ENCODE measurements at places on chromosomes 6 and 20.

GRCh38 chr20:19880256-19881079, 122.4 kb downstream of the RIN2 start:
- no peak for DNase-seq

GRCh38 chr6:33794910-33795623, 6.1 kb upstream of the LEMD2 start:
- DNase-seq = no peak

- DNase-seq = no peak
These were observed 82.8 kb downstream of the TCP11 start for GRCh38 chr6:35058358-35058675.

- no peak for DNase-seq
These were observed 296.1 kb upstream of the FLRT3 start for GRCh38 chr20:14633507-14633906.

DNA sequence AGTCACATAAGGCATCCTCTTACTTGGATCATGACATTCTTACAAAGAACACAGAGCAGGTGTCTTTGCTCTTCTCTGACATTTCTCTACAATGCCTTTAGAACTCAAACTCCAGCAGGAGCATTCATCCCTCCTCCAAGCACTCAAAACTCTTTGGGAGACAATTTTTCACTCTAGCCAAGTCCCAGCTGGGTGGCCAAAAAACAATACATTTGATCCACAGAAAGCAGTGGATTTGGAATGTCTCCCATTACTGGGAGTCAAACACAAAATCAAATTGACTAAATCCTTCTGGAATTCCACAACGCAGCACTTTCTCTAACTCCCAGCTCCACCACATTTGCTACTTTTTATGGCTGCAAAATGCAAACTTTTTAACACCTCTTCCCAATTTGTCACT, 108.6 kb upstream of the VGLL2 start:
- DNase-seq = no peak

DNA sequence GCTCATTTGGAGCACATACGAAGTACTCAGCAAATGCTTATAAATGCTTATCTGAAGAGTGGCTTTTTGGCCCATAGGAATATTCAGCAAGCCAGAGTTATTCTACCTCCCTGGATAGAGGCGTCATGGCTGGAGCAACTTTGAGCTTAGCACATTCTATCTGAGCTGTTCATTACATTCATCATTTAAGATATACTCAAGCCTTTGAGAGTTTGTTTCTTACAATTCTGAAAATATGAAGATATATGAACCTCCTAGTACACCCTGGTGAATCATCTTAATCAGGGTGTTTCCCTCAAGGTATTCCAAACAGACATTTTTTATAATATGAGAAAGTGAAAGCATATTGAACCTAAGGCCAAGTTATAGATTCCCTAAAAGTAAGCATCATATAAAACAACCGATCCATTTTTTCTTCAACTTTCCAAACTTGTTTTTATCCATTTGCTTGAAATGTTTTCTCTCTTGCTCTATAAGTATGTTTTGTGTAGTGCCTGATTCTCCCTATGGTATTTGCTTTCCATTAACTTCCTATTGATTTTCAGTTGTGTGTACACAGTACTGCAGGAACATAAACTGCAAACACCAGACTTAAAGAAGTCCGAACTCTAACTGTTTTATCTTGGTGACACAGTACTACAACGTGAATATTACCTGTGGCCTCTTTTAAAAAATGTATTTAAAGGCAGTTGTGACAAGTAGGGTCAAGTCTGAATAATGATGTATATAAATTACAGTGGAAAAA, 139.7 kb upstream of the PTPRK start:
- no peak for DNase-seq

- no peak for DNase-seq
These were observed 71.6 kb upstream of the CD93 start for GRCh38 chr20:23157734-23158133.

DNA sequence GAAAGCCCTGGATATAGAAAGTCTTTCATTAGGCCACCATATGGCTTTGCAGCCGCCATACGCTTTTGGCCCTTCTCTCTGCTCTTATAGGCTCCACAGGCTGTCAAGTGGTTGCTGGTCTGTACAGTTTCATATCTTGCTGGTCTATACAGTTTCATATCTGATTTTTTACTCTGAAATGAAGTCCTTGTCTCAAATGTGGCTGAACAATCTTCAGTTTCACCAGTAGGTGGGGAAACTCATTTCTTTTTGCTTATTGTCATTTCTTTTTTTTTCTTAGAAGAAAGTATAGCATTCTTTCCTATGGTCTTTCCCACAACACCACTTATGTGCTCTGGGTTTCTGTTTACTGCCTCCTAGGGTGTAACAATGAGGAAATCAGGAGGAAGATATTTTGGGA, 771.4 kb upstream of the MMS22L start:
- no peak for DNase-seq

DNA sequence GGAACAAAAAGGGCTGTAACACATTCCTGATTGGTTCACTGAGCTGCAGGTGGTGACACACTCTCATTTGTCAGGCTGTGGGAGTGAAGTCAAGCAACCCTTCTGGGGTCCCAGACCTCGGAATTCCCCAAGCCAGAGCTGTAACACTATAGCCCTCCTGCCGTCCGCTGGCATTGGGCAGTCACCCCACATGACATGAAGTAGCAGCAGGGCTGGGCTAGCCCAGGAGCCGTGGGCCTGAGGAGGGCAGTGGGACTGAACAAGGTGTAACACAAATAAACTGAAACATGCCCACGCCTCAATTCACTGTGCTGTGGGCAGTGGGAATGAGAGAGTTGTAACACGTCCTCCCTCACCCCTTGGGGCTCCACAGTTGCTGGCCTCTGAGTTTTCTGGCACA, 689.1 kb upstream of the EYS start:
- no peak for DNase-seq

DNA sequence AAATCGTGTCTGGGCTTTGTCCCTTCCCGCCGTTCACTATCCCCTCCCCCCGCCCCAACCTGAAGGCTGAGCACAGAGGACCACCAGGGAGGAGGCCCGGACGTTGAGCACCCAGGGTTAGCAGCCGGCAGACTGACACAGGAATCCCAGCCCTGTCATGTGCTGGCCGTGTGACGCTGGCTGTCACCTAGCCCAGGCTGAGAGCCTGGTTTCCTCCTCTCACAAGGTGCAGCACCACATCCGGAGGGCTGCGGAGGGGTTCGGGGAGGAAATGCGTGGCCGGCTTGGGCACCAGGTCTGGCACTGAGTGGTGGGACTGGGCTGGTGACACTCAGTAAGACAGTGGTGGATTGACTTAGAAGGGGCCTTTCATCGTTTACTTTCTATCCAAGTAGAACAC, 4.6 kb upstream of the LSM14B start:
- peak; percentile 56 for DNase-seq

DNA sequence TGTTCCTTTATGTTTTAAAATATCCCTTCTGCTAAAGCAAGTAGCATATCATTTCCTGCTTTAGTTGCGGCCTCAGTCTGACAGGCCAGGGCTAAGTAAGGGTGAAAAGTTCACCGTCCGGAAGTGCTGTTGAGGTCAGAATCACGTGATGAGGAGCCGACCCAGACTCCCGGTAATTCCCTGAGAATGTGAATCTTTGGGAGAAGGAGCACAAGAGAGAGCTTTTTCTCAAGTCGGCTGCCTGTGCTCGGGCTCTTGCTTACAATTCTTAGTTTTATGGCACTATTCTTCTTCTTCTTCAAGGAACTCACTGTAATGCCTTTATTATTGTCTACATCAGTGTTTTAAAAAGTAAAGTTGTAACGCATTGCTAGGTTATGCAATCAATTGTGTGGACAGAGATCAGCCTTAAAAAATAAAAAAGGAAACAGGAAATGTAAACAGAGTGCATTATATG, 309.3 kb downstream of the PRL start:
- no peak for DNase-seq

- DNase-seq = no peak
These were observed 53.1 kb upstream of the SNX9 start for GRCh38 chr6:157769776-157770426.

DNA sequence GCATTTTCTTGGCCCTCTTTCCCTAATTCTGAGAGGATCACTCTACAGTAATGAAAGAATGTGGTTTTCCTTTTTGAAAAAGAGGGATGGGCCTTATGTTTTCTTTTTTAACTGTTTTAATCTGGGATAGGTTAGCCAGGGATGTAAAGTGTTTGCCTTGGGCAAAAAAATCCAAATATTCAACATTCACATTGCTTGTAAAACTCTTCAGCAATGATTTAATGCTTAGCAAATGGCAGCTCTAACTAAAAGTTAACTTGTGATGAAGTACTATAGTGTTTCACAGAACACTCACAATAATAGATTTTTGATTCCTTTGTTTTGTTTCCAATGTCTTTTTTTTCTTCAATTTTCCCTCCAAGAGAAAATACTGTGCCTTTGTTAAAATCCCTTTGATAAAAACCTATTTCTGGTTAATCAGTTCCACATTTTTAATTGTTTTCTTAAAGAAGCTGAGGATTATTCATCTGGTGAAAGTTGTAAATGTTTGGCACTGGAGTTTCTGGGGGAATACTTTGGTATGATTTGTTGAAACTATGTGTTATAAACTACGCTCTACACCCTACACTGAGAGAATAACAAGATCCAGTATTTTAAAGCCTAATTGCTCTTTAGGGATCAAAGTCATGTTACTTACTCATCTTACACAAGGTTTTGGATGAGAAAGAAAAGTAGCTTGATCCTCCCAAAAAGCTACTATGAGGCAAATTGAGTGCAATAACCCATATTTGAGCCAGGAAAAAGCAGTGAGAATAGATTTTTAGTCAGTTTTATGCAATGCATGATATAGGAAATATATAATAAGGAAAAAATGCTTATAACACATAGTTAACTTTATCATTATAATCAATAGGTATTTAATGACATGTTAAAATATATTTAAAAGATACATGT, 335.8 kb downstream of the EPHA7 start:
- DNase-seq = no peak

DNA sequence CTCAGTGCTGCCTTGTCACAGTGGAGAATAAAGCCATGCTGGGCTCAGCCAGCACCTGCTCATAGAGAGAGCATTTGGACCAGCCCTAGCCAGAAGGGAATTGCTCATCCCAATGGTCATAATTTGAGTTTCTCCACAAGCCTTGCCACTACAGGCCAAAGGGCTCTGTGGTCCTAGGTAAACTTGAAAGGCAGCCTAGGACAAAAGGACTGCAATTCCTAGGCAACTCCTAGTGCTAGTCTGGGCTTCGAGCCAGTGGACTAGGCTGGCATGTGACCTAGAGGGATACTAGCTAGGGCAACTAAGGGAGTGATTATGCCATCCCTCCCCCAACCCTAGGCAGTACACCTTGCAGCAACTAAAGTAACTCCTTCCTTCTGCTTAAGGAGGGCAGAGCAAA, 516.2 kb downstream of the BCKDHB start:
- no peak for DNase-seq

DNA sequence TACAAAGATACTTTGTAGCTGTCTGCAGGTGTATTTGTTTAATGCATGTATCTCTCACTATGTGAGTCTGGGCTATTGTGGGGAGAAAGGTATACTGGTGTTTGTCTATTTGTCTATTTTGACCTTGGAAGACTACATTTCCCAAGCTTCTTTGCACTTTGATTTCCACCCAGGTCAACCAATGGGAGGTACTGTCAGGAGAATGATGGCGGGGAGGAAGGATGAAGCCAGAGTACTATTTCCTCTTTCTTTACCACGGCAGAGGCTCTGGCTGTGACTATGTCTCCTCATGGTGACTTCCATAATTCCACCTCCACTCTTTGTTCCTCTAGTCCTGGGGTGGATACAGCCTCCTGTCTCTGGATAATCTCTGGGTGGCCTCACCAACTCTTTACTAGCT, 23.1 kb downstream of the LBP start:
- DNase-seq = no peak

- DNase-seq = no peak
These were observed 11.5 kb upstream of the MEP1A start for GRCh38 chr6:46781478-46782378.

- DNase-seq = no peak
These were observed 196.7 kb upstream of the CDH4 start for GRCh38 chr20:61055180-61056010.

GRCh38 chr20:1684872-1685271, 27.3 kb upstream of the SIRPG start:
- DNase-seq = no peak

DNA sequence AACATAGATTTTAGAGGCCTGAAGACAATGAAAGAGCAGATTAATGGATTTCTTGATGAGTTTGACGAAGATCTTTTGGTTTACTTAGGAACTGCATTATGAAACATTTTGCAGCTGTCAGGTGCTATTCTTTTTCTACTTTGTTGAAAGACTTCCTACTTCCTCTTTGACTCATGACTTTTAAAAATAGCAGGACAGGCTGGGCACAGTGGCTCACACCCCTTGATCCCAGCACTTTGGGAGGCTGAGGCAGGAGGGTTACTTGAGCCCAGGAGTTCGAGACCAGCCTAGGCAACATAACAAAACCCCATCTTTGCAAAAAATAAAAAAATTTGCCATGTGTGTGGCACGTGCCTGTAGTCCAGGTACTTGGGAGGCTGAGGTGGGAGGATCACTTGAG, 52.0 kb downstream of the ITCH start:
- no peak for DNase-seq

DNA sequence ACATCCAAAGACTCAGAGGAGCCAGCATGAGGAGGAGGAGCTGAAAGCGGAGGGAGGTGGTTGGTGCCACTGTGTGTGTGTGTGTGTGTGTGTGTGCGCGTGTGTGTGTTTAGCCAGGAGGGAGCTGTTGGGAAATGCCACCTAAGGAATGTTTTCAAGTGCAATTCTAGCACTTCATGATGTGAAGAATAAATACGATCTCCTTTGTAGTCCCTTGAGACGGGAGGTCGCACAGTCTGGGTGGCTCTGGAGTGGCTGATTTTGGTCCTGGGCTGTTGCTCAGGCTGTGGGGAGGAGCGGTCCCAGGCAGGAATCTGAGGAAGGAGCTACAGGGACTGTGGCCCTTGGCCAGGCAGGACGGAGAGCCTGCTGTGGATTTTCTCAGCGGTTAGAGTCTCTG, 93.7 kb downstream of the PPP1R14C start:
- DNase-seq = no peak

GRCh38 chr20:64160118-64160517, 4.1 kb upstream of the MYT1 start:
- DNase-seq = no peak

DNA sequence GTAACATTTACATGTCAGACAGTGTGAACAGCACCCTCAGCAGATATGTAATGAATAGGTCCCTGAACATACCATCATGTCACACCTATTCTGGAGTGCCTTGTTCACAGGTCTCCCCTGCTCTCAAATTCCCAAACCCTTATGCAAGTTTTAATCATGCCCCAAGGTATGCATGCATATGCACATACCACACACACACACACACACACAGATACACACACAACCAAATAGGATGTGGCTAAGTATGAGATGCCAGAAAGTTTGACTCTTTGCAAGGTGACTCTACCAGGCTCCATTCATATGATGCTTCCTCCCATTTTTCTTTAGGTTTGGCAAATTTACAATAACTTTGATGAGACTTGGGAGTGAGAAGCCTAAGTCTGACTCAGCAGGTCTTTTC, 243.8 kb upstream of the IRAK1BP1 start:
- no peak for DNase-seq

GRCh38 chr6:30917487-30917886, 3.4 kb downstream of the VARS2 start:
- no peak for DNase-seq
